AG10803 (cell line): ENCODE measurements at places on chromosomes 11 and 22.

DNA sequence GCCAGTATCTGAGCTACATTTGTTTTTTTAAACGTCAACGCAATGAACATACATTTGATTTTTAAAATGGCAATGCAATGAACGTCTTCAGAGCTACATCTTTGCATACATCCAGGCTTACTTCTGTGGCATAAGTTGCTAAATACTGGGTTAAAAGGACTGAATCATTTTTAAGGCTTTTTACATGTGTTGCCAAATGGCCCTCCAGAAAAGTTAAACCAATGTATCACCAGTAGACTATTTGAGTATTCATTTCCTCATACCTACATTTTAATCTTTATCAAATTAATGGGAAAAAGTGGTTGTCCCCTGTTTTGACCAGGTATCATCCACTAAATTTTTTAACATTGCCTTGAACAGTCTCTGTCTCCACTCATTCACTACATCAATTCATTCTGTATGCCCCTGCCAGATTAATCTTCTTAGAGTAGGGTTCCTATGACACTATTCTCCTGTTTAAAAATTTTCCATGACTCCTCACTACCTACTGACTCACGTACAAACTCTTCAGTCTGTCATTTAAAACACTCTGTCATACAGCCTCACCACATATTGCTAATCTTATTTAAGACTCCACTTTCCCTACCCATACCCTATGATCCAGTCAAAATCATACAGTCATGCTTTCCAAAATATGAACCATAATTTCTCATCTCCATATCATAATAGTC, 12.4 kb upstream of the PRRG4 start:
- no peak for DNase-seq

GRCh38 chr11:19359221-19360000, 118.7 kb upstream of the E2F8 start:
- DNase-seq: peak; percentile 76

- DNase-seq: no peak
Measured at GRCh38 chr11:126080161-126080941, 17.7 kb upstream of the CDON start.

DNA sequence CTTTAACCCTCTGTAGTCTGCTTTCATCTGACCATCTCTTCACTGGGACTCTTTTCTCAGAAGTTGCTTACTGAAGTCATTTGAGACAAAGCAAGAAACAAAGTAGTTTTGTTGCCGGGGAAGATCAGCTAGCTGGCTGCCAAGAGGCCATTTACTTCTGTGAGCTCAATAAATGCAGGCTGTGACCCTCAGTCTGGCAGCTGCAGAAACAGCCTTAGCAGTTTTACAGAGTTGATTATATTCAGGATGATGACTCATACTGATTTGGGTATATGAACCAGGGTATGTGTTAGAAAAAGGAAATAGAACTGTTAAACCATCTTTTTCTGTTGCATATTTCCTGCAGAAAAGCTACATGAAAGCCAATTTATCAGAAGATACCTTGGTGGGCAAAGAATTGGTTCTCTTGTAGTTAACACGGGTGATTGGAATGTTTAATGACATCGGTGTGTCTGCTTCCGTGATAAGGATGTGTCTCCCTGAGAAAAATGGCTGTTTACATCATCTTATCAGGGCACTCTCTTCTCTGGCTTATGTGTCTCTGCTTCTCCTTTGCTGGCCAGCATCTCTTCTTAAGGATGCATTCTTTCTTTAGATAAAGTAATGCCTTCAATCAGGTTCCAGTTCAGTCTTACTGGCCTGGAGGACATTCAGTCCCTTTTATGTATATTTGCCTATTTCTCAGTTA, 18.5 kb downstream of the FIBIN start:
- DNase-seq: peak; percentile 41

DNA sequence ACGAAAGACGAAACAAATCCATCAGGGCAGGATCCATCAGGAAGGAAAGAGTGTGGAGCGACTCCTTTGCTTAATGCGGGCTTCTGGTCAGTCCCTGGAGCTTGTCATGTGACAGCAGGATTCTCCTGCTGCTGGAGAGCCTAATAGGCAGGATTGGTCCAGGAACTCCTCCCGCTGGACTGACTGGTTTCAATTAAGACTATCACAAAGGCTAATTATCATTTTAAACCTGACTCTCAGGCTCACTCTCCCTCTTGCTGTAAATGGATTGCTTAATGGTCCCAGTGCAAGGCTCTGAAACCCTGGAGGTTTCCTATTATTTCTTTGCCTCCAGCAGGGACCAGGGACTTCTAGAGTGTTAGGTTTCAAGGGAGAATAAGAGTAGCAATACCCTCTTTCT, 493.8 kb downstream of the NTM start:
- DNase-seq: no peak

DNA sequence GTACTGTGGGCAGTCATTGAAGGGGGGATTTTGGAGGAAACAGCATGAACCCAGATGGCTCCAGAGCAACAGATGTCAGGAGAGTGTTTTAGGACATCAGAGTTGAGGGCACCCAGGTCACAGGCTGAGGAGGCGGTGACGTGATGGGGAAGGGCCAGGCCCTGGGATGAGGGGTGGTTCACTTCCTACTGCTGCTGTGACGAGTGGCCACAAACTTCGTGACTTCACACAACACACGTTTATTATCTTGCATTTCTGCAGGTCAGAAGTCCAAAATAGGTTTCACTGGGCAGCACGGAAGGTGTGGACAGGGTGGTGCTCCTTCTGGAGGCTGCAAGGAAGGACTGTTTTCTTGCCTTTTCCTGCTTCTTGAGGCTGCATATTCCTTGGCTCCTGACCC, 77.7 kb upstream of the RAB1B start:
- no peak for DNase-seq

DNA sequence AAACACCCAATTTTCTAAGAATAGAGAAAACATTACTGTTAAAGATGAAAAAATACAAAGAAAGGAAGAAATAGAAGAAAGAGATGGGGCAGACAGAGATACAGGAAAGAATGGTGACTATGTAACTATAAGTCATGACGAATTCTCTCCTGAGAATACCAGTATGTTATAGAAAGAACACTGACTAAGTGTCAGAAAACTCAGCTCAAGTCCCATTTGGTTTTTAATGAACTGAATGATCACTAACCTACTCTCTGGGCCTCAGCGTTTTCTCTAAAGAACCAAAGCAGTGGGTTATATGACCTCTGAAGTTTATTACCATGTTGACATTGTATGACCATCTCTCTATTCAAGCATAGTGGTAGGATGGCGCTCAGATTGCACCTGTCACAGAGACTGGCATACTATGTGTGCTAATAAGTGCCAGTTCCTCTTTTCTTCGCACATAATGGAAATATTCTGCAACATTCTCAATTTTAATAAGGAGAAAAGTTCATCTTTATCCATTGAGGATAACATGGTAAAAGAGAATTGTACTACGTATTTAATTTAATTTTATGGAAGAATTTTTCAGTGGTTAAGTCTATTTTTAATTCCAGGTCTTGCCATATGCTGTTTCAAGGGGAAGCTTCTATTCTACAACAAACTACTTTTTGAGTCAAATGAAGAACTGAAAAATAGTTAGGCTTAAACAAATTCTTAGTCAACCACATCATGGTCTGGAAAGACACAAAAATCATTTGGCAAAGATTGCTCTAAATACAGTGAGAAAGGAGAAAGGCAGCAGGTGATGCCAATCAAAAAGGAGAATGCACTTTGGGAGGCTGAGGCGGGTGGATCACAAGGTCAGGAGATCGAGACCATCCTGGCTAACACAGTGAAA, 25.0 kb upstream of the EED start:
- no peak for DNase-seq

- no peak for DNase-seq
Measured at GRCh38 chr11:103968685-103969084, 67.8 kb upstream of the DDI1 start.

GRCh38 chr11:13635290-13635689, 33.2 kb upstream of the FAR1 start:
- DNase-seq: no peak

- DNase-seq: no peak
Measured at GRCh38 chr22:48630848-48631247, 1196.8 kb downstream of the BRD1 start.

DNA sequence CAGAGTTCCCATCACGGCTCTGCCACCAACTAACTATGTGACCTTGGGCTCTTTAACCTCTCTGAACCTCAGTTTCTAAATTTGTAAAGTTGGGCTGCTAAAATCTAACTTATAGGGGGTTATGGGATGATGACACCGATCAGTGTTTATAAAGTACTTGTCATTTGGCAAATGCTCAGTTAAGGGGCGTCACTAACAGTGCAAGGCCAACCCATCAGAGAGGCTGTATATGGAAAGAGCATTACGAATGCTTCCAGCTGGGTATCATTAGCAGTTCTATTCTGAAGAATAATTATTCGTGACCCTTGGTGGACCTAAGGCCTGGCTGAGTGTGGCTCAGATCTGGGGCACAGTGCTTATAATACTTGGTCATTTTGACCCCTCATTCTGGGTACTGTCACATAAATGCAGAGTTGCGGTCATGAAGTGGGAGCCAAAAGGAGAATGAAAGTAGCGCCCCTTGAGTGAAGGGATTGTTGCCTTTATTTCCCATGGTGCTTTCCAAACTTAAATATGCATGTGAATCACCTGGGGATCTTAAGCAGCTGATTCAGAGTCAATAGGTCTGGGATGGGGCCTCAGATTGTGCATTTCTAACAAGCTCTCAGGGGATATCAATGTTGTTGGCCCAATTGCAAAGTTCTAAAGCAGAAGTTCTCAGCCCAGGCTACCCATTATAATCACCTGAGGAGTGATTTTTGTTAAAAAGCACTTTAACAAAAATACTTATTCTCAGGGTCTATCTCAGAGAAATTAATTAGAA, 115.8 kb downstream of the CSNK2A3 start:
- no peak for DNase-seq

DNA sequence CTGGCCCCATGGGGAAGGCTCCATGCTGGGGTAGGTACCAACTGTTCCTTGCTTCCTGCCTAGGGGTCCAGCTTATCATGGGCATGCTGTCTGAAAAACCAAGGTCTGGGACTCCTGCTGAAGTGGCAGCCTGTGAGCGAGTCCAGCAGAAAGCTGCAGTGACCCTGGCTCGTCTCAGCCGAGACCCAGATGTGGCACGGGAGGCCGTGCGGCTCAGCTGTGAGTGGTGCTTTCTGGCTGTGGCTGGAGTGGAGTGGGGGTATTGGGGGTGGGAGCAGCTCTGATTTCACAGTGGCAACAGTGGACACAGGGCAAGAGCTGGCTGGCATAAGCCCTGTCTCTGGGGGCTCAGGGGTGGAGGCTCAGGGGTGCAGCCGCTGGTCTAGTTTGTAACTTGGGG, 124.1 kb downstream of the INSC start:
- DNase-seq: no peak

DNA sequence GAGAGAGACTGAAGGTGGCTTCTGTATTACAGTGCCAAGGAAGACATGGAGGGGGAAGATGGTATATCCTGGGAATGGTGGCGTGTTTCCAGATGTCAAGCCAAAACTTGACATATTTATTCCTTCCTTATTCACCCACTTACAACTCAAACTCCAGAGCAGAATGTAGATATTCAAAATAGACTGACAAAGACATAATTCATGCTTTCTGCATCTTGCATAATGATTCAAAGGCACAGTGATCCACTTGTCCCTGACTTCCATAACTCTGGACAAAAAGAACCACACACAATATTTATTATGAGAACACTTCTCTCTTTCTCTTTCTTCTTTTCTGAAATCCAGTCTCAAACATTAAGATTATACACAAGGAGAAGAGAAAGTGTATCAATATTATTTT, 48.9 kb downstream of the SLC17A6 start:
- no peak for DNase-seq

DNA sequence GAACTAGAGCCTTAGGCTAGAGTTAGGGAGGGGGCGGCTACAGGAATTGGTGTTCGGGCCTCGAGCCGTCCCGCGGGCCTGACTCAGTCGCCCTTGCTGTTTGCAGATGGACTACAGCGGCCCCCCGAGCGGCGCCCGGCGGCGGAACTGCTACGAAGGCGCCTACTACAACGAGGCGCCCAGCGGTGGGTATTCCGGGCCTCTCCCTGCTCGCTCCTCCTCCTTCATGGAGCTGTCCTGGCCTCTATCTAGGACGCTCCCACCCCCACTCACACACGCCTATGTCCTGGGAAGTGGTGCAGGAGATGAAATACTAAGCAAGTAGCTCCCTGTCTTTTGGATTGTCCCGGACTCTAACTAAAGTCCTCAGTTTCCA, 1.4 kb downstream of the MYOD1 start:
- DNase-seq: no peak

DNA sequence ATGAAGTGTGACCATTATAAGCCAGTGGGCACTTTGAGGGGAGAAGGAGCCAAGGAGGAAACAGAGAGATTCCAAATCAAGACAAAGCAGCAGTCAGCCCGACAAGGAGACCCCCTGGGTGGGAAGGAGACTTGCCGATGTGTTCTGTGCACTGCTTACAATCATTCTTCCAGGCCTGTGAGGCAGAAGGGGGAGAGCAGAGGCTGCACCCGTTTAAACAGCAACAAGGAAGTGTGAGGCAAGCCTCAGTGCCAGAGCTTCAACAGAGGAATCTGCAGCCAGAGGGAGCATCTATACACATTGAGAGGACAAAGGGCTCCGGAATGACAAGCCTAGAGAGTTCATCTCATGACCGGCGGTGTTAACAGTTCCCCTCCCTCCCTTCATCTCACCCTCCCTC, 121.1 kb downstream of the NXPE2 start:
- no peak for DNase-seq

DNA sequence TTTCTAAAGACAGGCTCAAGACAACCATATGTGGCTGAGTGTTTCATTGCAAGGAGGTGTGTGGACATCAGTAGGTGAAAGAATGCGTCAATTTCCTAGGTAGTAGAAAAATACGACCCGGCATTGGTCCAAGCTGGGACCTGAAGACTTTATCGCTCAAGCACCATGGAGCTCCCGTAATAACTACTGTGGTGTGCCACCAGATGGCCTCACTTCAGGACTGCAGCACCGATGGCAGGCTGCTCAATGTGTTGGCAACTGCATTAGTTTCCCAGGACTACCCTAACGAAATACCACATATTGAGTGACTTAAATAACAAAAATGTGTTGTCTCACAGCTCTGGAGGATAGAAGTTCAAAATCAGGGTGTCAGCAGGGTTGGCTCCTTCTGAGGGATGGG, 72.4 kb upstream of the FAT3 start:
- peak; percentile 9 for DNase-seq

DNA sequence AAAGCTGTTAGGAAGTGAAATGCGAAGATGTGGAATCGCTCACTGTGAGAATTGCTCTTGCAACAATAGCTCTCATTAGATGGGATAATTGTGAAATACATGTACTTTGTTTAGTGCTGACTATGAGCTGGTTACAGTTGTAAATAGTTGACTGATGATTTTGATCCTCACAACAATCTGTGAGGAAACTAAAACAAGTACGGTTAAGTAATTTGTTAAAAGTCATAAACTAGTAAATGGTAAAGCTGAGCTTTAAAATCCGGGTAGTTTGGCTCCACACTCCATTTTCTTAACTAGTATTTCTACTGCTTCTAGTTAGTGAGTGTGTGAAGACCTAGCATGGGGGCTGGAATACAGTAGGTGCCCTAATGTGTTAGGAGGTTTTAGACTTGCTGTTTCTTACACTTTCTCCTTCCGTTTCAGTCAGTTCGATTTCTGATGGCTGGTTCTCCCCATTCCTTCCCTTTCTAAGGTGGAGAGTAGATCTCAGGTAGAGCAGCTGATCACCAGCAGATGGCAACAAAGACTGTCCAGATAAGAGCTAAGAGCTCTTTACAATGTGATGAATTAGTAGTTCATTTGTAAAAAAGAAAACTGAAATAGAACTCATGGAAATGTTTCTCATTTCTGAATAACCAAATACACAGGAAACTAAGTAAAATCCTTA, 16.3 kb upstream of the CYP2R1 start:
- peak; percentile 66 for DNase-seq
